ENCODE measurements at places on chromosomes 11 and 22. TPM values are rescaled to one million over a fixed set of nuclear protein-coding genes. Genes with fewer than 3 reads are reported as not detected.

MMP1 gene
- 3,390 TPM for total RNA-seq

TRIM48 gene
- not detected for total RNA-seq

RIMBP3B gene
- total RNA-seq, result under 0.01 TPM

CADM1 gene
- 4.6 TPM for total RNA-seq

SMC1B gene
- not detected for total RNA-seq

TENM4 gene
- 16.6 TPM for total RNA-seq

EMID1 gene
- 0.28 TPM for total RNA-seq

APOBEC3F gene
- total RNA-seq, result 5.4 TPM

TMEM132A gene
- 34.4 TPM for total RNA-seq

ZP1 gene
- 4.2 TPM for total RNA-seq

PNPLA2 gene
- total RNA-seq, result 13.0 TPM

CHRDL2 gene
- total RNA-seq, result under 0.01 TPM

DEPDC5 gene
- total RNA-seq, result 8.2 TPM

FAM76B gene
- 15.0 TPM for total RNA-seq

ADAMTS8 gene
- 0.28 TPM for total RNA-seq

PHLDA2 gene
- total RNA-seq, result 16.1 TPM

KCNK4 gene
- total RNA-seq, result not detected

MCHR1 gene
- total RNA-seq, result 2.3 TPM

OR10A2 gene
- not detected for total RNA-seq

MRGPRE gene
- not detected for total RNA-seq

RNASEH2C gene
- 59.0 TPM for total RNA-seq

OR56A1 gene
- not detected for total RNA-seq

OR52I2 gene
- not detected for total RNA-seq

CHST1 gene
- 0.19 TPM for total RNA-seq

ALDH3B1 gene
- total RNA-seq, result 18.6 TPM

SMIM38 gene
- total RNA-seq, result 0.85 TPM

SELENOM gene
- 80.7 TPM for total RNA-seq

PLAAT2 gene
- total RNA-seq, result not detected

OR10AG1 gene
- total RNA-seq, result not detected

AIP gene
- 75.7 TPM for total RNA-seq

RIN1 gene
- 33.5 TPM for total RNA-seq

CCDC73 gene
- total RNA-seq, result not detected

MMP27 gene
- not detected for total RNA-seq

SLC5A1 gene
- not detected for total RNA-seq

CD6 gene
- not detected for total RNA-seq

RELT gene
- total RNA-seq, result 9.0 TPM

SLC35C1 gene
- total RNA-seq, result 8.8 TPM

SLC22A8 gene
- total RNA-seq, result not detected

OR5P2 gene
- not detected for total RNA-seq

CDC42BPG gene
- total RNA-seq, result 1.1 TPM

Data from regular cardiac myocyte (primary cell).